ENCODE measurements at places on chromosomes 2 and 18.

DNA sequence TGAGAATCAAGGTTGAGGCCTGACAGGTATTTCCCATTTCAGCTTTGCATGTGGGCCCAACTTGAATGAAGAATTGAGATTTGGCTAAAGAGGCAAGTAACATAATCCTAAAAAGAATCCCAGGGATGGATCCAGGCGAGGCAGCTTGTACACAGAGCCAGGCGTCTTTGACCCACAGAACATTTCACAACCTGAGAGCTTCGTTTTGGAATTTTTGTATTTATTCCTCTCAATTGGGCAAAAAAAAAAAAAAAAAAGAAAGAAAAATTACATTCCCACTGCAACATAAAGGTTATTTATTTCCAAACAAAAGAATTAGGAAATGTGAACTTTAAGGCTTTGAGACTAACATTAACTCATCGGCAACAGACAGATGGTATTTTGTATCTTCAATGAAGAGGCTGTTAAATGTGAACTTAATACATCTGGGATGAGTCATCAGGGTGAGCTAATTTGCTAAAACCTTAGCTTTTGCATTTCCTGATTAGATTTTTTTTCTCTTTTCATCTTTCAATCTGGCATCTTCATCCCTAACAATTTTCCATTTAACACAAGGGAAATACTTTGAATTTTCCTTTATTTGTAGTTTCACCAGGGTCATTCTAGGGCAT, 478.5 kb upstream of the TNP1 start:
- peak; percentile 93 for DNase-seq

DNA sequence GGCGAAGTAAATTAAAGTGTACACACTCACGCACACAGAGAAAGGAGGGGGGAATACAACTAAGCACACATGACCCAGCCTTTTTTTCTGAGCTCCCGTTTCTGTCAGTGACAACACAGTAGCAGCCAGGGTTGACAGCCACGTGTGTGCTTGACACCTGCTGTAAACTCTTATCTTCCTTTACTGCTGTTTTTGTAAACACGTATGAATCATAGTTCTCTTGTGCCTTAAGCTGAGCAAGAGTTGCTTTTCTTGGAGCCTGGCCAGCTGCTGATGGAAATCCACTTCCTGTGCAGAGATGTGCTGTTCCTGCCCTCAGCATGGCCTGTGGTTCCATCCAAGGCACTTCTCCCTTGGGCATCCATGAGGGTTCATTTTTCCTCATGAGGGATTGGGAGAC, 561.9 kb downstream of the GALR1 start:
- DNase-seq, result no peak

DNA sequence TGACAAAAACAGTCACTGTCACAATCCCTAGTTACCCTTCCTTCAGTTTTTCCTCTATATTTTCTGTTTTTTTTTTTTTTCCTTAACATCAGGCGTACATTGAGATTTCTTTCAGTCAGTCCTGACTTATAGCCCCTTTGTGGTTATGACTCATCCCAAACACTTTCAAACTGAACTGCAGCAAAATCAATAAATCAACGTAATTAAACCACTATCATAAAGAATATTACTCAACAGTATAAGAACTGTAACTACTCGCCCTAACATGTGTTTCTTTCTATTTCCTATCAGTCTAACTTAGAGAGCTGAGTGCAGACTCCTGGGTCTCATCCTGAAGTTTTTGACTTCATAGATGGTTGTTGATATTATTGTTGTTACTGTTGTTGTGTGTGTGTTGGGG, 523.5 kb downstream of the LRRTM4 start:
- DNase-seq, result peak; percentile 88

GRCh38 chr2:205762881-205763280, 80.6 kb downstream of the NRP2 start:
- DNase-seq, result no peak

- no peak for DNase-seq
These were observed 66.2 kb downstream of the APOB start for GRCh38 chr2:20977520-20978180.

DNA sequence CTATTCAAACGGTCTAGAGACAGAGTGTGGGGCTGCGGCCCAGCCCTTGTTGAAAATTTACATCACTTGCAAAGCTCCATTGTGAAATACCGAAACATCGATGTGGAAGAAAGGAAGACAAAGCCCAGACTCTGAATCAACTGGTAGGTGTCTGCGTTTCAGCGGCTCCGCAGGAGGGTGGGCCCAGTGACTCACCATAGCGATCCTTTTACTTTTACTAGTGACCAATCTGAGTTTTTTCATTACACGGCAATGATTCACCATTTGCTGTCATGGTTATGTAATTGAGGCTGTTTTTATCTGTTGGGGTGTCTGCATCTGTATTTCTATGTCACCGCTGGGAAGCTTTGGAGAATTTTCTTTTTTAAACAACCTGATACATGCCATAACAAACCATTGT, 66.6 kb upstream of the ODC1 start:
- peak; percentile 47 for DNase-seq

DNA sequence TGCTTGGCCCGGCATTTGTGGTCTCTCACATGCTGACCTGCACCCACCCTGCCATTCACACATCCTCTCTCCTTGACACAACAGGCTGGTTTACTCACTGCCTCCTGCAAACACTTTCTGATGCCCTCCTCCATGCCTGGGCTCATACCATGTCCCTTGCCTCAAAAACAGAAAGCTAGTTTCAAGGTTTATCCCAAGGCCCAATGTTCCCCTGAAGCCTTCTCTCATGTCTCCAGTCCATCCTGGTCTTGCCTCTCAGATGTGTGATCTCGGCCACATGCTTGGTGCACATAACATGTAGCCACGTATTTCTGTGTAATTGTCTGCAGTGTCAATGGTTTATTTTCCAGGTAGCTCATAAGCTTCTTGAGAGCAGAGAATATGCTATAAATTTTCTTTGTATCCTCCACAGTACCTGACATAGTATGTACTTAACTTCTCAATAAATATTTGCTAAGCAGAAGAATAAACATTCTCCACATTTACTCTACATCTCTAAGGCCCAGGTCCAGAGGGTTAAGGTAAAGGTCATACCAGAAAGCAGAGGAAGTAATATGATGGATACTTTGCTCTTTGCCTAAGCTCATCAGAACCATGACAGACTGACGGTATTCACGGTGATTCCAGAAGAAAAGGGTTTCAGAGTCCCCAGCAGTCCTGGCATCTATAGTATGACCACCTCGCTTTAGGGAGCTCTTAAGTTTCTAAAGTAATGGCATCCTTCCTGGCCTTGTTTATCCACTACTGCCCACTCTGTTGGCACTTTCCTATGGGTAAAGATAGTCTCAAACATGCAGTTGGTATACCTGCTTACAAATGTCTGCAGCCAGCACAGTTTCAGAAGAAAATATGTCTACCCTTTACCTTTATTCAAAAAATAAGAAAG, 163.4 kb upstream of the ZFP36L2 start:
- no peak for DNase-seq

DNA sequence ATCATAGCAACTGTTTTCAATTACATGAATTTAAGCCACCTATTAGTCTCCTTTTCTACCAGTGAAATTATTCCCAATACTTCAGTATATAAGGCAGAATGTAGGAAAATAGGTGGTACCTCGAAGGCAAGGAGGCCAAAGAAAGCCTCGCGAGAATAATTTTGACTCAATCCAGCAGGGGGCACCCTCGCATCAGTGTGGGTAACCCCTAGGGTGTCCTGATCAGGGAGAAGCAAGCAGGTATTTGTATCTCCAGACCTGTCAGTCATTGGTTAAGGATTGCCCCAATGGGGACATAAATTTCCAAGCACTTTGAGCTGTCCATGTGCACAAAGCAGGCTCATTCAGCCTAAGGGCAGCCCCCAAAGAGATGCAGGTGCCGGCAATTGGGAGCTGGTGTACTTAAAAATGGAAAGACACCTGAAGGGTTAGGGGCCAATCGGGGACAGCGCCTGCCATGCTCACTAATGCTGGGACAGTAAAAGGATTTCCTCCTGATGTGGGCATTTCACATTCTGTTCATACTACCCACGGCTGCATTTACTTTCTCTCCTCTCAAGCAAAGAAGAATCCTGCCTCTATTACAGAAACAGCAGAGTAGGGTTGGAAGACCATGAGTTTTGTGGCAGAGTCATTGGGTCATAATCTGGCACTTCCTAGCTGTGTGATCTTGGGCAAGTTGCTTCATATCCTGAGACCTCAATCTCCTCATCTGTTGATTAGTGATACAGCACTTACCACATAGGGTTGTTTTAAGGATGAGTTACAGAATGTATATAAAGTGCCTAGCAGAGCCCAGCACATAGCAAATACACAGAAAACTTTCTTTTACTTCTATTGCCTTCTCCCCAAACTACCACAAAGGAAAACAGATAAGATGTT, 136.1 kb downstream of the ICOS start:
- no peak for DNase-seq

GRCh38 chr2:159164457-159164911, 122.0 kb downstream of the WDSUB1 start:
- peak; percentile 13 for DNase-seq

DNA sequence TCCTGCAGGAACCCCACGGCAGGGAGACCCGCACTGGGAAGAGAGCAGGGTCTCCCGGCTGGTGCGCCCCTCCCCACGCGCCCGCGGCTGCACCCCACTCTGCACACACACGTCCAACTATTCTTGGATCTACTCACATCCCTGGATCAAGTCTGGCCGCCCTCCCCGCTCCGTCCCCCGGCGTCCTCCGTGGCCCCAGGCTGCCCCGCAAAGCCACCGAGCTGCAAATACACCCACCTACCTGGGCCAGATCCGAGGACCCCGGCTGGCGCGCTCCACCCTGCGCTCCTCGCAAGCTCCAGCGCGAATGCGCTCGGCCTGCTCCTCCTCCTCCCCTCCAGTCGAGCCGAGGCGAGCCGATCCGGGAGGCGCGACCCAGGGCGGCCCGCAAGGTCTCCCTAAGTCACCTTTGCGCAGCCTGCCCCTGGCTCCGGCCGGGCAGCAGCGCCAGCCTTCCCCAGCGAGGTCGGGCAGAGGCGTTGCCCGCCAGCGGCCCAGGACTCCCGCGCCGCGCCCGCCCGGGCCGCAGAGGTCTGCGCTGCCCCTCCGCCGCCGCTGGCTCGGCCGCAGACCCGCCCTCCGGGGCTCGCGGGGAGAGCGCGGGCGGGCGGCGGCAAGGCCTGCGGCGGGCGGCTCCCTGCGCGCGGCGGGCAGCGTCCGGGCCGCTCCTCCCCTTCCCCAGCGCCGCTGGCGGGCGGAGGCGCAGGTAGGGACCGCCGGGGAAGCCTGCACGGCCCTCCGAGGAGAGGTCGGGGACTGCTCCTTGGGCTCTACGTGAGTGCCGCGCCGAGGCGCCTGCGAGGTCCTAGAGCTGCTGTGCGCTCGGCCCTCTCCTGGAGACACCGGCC, 126.0 kb downstream of the OSBPL1A start:
- peak; percentile 84 for DNase-seq

DNA sequence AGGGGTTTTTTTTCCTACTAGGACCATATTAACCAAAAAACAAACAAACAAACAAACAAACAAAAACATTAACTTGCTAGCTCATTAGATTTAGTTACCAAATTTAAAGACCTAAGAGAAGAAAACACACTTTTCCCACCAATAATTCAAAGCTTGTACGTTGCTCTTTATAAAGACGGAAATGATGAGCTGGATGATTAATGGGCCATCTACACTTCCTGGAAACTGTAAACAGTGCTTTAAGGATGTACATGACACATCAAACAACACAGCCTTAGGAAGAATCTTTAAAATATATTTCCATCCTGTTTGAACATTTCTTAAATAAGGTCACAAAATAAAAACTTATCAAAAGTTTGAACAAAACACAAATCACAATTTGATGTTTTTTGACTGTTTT, 982 bp downstream of the BMP10 start:
- DNase-seq, result no peak

DNA sequence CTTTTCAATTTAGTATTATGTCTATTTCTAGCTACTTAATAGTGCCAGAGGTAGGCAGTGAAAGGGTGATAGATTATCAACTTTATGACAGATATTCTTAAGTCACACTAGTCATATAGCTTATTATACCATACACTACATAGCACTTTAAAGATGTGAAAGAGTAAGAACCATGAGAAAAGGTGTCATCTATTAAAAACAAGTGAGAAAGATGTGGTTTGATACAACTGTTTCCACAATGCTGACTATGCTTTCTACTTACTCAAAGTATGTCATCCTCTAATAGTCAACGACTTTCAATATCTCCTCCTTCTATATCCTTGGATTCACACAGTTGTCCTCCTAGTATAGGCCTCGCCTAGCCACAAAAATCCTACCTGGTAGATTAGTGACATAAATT, 132.9 kb upstream of the WDSUB1 start:
- DNase-seq, result no peak

DNA sequence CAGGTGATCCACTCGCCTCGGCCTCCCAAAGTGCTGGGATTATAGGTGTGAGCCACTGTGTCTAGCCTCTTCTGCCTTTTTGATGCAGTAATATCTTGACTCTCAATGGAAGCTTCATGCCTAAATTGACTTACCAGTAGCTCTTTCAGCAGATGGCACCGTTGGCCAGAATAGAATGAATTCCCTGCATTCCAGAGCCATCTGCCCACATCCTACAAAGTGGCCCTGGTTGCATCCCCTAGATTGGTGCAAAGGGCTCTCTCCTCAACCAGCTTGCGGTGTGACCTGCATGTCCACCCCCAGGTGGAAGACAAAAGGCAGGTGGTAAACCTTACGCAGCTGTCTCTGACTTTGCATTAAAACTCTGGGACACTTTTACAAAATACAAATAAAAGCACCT, 4.4 kb upstream of the PARD6G start:
- DNase-seq, result no peak

GRCh38 chr18:10235661-10235952, 218.8 kb upstream of the APCDD1 start:
- DNase-seq, result no peak

DNA sequence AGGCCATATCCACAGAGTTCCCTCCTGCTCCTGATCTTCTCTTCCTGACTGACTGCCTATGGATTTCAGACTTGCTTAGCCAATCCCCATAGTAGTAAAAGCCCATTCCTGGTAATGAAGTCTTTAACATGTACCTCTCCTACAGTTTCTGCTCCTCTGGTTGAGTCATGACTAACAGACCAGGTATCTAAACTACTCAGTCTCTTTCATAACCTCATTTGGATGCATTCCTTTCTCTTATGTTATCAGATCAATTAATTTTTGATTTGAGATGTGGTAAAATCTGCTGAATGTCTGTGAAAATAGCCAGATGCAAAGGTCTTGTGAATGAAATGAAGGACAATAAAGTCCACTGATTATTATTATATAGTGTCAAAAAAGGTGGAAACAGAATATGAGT, 198.0 kb downstream of the NBAS start:
- no peak for DNase-seq

DNA sequence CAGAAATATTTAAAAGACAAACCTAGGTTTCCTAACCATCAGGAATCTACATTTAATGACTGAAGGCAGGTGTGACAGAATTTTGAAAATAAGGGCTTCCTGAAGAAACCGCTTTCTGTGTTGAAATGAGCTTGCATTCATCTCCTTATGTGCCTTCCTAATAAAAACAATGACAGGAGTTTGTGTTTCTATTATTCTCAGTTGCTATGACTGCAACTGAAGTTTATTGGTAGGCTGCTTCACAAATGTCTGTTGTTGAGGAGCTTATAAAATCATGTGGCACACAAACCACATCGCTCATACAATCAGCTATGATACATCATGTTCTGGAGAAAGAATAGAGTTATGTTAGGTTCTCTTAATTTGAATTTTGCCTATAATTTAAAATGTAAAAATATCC, 362.7 kb upstream of the SLC8A1 start:
- DNase-seq, result no peak

GRCh38 chr2:239241431-239241960, 159.3 kb downstream of the HDAC4 start:
- DNase-seq, result no peak

GRCh38 chr2:55604027-55604565, 13.3 kb downstream of the PPP4R3B start:
- peak; percentile 43 for DNase-seq

GRCh38 chr18:51622702-51623101, 425.2 kb upstream of the MEX3C start:
- no peak for DNase-seq
